ENCODE measurements at places on chromosomes 7 and 10.

- DNase-seq: no peak
Observed at GRCh38 chr7:2688409-2689342, 674 bp downstream of the AMZ1 start.

DNA sequence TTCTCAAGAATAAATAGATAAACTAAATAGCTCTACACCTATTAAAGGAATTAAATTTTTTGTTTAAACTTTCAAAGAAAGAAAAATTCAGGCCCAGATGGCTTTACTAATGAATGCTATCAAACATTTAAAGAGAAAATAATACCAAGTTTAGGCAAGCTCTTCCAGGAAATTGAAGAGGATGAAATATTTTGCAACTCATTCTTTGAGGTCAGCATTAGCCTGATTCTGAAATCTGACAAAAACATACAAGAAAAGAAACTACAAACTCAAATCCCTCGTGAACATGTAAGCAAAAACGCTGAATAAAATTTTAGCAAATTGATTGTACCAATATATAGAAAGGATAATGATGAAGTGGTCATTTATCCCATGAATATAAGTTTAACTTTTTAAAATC is 93.4 kb downstream of the RTKN2 start:
- DNase-seq: no peak

- DNase-seq: no peak
Observed at GRCh38 chr10:61971003-61971325, 69.5 kb downstream of the ARID5B start.

DNA sequence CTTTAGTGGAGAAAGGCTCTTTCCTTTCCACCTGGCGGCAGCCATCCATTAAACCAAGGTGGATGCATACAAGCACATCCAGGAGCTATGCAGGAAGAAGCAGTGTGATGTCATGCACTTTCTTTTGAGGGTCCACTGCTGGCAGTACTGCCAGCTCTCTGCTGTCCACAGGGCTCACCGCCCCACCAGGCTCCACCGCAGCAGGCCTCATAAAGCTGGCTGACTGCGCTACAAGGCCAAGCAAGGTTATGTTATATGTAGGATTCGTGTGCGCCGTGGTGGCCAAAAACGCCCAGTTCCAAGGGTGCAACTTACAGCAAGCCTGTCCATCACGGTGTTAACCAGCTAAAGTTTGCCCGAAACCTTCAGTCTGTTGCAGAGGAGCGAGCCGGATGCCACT is 37.3 kb upstream of the TRUB1 start:
- no peak for DNase-seq

- DNase-seq: no peak
Observed at GRCh38 chr10:75508239-75508813, 76.9 kb downstream of the LRMDA start.

GRCh38 chr7:24476227-24476626 is 97.0 kb upstream of the PALS2 start:
- DNase-seq: no peak

DNA sequence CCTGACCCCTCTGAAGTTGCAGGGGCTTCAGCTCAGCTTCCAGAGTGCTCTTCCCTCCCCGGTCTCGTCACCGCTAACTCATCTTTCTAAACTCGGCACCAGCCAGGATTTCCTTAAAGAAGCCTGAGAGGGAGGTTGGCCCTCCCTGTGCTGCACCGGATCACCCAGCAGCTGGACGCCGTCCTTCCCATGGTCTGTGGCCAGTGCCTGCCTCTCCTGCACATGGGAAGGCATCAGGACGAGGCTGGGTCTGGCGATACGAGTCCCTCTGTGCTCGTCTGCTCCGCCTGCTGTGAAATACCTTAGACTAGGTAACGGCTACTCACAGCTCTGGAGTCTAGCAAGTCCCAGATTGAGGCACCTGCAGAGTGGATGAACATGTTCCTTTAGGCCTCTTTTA is 179.1 kb downstream of the ZMYND11 start:
- no peak for DNase-seq

DNA sequence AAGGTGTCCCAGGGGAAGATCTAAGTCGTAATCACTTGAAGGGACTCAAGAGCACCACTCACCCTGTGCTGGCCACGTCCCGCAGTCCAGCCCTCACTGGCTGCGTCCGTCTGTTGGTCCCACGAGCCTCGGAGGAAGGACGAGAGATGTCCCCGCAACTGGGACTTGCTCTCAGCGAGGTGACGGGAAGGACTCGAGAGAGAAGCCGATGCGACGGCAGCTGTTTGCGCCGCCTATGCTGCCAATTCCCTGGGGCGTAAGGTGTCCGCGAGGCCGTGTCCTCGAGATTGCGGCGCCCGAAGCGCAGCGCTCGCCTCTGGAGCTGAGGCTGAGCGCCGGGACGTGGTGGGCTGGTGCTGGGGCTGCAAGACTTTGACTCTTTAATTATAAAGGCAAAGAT is 100.6 kb upstream of the SEMA3E start:
- no peak for DNase-seq

DNA sequence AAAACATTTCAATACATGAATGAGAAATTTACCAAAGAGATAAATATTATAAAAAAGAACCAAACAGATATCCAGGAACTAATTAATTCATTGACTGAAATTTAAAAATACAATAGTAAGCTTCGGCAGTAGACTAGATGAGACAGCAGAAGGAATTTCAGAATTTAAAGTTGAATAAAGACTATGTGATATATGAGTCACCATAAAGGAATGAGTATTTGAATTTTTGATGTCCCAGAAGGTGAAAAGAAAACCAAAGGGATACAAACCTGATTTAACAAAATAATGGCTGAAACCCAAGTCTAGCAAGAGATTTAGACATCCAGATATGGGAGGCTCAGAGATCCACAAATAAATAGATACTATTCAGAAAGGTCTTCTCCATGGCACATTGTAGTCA is 623.9 kb upstream of the FOXK1 start:
- DNase-seq: no peak

DNA sequence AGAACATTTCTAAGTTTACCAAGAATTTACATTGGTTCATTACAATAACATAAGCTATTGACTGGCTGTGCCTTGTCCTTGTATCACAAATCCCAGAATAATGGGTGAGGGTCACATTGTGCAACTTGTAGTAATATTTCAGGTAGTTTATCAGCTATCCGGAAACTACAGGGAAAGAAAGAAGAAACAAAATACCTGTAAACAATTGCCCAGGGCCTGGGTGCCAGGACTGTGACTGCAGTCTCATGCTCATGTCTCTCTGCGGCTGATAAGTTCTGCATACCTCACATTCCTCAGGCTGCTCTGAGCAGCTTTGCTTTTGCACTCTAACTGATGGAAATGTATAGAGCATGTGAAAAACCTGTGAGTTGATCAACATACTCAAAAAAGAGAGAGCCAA is 131.8 kb upstream of the TRIM24 start:
- DNase-seq: no peak

GRCh38 chr10:105354010-105354409 is 712.9 kb downstream of the SORCS3 start:
- DNase-seq: no peak

GRCh38 chr10:118970770-118971169 is 58.7 kb upstream of the NANOS1 start:
- no peak for DNase-seq

GRCh38 chr7:111878785-111879184 is 316.5 kb upstream of the IMMP2L start:
- DNase-seq: no peak

GRCh38 chr10:133274751-133275683 is 1.7 kb downstream of the ADAM8 start:
- no peak for DNase-seq

- no peak for DNase-seq
Observed at GRCh38 chr7:128948312-128948973, 10.7 kb downstream of the IRF5 start.
